ENCODE measurements at places on chromosomes 5 and 9.
A peak's percentile ranks its signal among the peaks of the same experiment; 100 is the strongest.

- peak; percentile 32 for DNase-seq
Observed at GRCh38 chr5:149817539-149818060, 87.5 kb downstream of the PPARGC1B start.

- DNase-seq, result no peak
Observed at GRCh38 chr9:125601961-125602360, 105.0 kb downstream of the MAPKAP1 start.

DNA sequence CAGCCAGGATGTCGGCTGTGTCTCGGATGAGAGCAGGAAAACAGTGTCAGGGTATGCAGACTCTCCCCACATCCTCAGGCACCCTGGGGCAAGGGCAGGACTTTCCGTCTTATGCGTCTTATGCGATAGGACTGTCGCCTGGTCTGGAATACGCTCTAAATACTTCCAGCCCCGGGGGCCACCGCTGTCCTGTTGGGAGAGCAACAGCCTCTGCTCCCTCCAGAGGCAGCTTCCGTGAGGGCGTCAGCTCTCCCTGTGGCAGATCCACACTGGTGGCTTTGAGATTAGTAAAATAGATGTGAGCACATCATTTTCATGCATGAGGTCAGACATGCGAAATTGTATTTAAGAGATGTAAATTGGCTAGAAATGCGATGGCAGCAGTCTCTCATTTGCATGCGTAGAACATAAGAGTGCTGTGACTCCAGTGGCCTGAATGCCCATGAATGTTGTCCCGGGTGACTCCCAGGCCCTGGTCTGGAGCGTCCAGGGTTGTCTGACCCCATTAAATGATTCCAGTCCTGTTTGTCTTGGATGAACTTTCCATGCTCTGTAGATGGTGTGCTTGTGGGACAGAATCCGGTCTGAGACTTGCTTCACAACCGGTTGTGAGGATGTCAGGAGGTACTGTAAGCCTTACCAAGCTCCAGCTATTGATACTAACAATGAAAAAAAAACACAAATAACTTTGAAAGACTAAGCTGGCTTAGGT, 228.2 kb downstream of the SYK start:
- DNase-seq, result no peak

- no peak for DNase-seq
Observed at GRCh38 chr5:95426227-95426626, 35.1 kb downstream of the FAM81B start.

DNA sequence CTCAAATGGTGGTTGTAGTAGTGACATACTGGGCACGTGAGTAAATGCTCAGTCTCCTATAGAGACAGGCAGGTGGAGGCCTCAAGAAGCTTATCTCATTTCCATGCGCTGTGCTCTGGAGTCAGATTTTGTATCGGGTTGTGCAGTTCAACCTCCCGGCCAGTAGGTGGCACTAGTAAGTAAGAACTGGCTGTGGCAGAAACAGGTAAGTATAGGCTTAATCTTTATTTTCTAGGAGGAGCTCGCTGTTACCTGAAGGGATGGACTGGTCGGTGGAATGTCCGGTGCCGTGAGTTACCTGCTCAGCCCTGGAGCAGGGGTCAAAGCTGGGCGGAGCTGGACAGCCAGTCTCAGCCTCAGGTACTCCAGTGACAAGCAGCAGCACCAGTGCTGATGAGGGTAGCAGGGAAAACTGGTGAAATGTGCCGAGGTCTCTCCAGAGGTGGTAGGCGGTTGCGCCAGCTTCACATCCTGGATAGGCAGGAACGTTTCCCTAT, 880.1 kb upstream of the SEMA6A start:
- DNase-seq, result peak; percentile 67

DNA sequence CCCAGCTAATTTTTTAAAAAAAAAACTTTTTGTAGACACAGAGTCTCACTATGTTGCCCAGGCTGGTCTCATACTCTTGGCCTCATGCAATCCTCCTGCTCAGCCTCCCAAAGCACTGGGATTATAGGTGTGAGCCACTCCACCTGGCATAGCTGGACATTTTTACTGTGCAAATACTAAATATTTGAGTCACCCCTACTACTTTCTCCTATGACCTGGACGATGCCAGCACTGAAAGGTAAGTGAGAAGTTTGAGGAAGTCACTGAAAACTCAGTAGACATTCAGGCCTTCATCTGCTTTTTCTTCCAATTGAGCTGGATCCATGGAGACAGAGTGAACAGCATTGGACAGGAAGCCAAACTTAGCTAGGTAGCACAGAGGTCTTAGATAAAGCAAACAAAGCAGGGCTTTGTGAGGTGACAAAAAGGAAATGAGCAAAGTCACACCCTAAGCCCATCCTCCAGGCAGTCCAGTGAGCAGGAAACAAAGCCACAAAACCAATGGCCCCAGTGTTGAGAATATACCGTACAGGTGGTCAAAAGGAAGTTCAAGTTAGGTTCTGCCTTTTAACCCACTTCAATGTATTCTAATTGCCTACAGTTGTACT, 192.6 kb upstream of the RASA1 start:
- DNase-seq, result peak; percentile 39

GRCh38 chr9:21970800-21971640, 23.2 kb downstream of the CDKN2A start:
- no peak for DNase-seq

- no peak for DNase-seq
Observed at GRCh38 chr9:132681561-132681960, 11.3 kb downstream of the GTF3C4 start.

- peak; percentile 78 for DNase-seq
Observed at GRCh38 chr5:139422307-139422893, 16.9 kb downstream of the DNAJC18 start.

DNA sequence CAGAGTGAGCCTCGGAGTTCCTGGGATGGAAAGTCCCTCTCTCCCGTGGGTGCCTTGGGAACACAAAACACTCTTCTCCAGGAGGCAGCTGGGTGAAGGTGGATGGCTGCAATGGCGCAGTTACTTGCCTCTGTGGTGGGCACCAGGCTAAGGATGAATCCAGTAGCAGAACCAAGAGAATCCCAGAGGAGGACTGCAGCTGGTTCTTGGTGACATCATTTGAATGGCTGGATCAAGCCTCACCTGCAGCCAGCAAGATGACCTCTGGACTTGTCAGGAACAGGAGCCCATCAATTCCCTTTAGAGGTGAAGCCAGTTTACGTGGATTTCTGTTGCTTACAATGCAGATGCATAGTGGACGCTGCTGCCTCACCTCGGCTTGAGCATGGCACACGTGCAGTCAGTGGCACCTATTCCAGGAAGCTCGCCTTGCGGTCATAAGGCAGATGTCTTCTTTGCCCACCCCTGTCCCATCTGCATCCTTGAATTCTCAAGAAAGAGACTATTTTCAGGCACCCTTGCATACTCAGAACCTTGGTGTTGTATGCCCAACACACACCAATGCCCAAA, 34.1 kb upstream of the ADAMTS2 start:
- no peak for DNase-seq

DNA sequence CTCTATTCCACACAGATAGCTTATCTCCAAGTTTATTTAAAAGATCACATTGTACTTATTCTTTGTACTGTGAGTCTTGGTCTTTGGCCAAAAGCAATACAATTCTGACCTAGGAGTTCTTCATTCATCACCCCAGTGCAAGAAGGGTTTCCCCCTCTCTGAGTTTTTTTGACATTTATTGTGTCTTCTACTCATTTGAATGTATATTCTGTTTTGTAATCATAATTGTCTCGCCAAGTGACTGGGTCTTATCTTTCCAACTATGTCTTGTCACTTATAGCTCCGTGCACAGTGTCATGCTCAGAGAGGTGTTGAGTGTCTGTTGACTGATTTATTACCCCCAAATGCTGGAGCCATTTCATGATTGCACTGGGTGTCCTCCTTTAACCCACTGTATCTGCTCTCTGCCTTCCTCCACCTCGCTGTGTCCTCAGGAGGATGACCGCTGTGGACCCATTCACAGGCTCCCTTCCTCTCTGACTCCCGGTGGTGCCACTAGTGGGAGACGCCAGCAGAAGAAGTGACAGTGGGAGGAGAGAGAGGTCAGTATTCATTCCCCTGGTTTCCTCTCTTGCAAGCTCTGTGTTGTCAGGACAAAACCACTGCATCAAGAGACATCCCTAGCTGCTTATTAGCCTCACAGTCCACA, 11.2 kb upstream of the TRIO start:
- DNase-seq, result no peak

DNA sequence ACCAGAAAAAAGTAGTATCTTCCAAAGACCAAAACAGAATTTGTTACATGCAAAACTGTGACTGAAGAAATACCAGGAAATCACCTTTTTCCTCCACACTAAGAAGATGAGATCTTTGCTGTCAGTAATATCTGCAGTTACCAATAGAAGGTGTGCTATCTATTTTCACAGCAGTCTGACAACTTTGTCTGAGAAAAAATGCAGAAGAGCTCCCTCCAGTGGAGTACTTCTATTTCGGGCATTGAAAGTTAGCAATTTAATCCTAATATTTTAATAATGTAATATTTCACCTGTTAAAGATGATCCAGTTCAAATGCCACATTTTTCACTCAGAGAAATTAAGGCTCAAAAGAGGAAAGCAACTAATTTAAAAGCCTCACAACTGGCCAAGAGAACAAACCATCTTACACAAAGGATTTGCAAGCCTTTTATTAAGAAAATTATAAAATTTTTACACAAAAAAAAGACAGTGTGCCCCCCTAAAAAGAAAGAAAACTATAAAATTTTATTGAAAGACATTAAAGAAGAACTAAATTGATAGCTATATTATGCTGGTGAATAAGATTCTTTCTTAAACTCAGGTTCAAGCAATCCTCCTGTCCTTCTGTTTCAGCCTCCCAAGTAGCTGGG, 50.6 kb downstream of the DEPDC1B start:
- DNase-seq, result peak; percentile 59

DNA sequence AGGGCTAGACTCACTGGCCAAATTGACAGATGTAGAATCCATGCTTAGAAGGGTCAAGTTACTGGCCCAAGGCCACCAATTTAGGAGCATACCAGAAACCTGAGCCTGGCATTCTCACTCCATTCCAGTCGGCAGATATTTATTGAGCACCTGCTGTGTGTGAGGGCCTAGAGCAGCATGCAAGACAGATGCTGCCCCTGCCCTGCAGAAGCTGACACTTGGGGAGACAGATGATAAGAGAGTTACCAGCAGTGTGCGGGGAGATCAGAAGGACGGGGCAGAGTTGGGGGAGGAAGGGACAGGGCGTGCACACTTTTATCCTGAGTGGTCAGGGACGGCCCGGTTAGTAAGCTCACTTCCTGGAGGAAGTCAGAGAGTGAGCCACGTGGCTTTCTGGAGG, 111.5 kb upstream of the RAPGEF1 start:
- DNase-seq, result peak; percentile 89

DNA sequence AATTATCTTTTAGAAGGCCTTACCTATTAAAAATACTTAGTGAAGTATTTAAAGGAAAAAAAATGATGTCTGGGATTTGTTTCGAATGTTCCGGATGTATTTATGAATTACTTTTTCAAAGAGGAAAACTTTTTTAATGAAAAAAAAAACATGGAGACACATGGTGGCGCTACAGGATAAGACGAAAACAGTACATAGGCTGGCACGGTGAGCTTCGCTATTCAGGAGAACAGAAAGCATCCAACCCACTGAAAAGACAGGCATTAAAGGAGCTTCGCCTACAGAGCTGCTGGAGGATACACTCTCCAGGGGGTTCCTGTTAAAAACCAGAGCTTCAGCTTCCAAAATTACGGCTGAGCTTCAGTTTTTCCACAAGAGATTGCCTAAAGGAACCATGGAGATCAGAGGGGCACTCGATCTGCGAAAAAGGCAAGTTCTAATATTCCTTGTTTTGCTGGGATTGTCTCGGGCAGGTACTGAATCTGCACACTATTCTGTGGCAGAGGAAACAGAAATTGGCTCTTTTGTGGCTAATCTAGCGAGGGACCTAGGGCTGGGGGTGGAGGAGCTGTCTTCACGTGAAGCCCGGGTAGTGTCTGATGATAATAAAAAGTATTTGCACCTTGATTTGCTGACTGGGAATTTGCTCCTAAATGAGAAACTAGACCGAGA, at the start of gene PCDHB14:
PCDHB14 (plus strand) TSS at position 232 of the 672 bp plus-strand sequence; CDS start at position 395, 163 bp downstream.
- peak; percentile 79 for DNase-seq

- no peak for DNase-seq
Observed at GRCh38 chr5:173704615-173705511, 88.4 kb upstream of the BOD1 start.

- DNase-seq, result no peak
Observed at GRCh38 chr9:115413766-115414382, 295.9 kb upstream of the TNC start.

GRCh38 chr5:141850244-141850768, 27.9 kb downstream of the PCDH1 start:
- DNase-seq, result peak; percentile 63

- DNase-seq, result peak; percentile 56
Observed at GRCh38 chr9:136544548-136544963, 1.3 kb downstream of the NOTCH1 start.

DNA sequence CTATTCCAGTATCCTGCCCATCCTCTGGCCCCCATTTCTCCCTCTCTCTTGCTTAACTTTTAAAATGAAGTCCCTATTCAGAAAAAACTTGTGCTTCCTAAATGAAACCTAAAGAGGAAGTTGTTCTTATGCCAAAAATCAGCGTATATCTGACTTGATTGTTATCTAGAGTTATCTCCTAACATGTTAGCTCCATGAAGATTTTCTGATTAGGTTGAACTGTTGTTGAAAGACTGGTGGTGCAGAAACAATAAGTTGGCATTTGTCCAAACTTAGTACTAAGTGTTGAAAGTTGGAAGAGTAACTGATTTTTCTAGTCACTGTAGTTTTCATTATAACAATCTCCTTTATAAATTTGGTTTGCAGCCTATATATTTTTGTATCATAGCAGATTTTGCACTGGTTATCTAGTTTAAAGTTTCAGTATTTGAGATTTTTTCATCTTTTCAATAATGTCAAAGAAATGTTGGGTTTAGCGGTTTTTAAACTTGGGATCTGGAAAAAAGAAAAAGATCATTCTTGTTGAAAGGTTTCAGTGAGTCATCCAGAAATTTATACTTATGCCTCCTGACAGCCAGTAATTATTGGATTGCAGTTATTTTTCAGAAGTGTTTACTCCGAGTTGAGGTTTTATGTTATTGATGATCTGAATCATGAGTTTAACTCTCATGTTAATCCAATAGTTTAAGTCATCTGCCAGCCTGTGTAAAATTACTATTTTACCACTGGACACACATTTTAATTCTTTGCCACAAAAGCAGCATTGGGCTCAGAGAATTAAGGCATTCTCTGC, 60.6 kb downstream of the PAM start:
- DNase-seq, result peak; percentile 65

GRCh38 chr9:78521680-78522079, 224.8 kb downstream of the PSAT1 start:
- no peak for DNase-seq

DNA sequence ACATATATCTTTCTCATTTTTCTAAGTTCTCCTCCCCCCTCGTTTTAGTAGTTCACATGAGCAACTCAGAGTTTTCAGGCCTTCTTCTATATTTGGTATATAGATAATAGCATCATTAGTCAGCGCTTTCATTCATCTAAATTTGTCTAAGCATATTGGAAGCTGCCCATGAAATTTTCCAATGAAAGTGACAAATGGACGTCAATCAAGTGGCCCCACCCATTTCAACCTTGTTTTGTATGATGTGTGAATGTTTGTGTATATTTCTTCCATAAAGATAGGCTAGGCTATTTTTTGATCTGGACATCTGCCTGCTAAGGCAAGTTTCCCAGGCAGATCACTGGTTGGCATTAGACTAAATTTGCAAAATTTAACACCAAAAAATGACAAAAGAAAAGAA, 104.0 kb upstream of the SSBP2 start:
- peak; percentile 60 for DNase-seq

GRCh38 chr5:176889321-176890280, 9.5 kb downstream of the HK3 start:
- no peak for DNase-seq

All from NCI-H69 (cell line).